Stimulated activated CD8-positive, alpha-beta memory T cell treated with anti-CD3 and anti-CD28 coated beads, Interleukin-2, amount 100 ng/mL, for 1 hour (primary cell): ENCODE measurements at places on chromosomes 5 and 9.
A peak's percentile ranks its signal among the peaks of the same experiment; 100 is the strongest.

DNA sequence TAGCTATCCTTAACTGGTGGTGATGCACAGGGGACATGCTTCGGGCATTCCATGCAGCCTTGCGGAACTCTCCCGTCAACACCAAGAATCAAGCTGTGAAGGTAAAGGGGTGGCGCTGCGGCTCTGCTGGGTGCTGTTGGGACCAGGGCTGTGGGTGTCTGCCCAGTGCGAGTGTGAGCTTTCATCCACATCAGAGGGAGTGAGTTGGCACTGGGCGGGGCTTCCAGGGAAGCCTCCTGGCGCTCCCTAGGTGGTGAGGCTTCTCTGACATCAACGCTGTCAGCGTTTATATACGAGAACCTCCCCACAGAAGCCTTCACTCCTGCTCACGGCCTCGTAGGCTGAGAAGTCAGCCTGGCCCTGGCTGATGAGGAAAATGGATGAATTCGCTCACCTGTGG lies 11.7 kb downstream of the ARPC5L start:
- DNase-seq: no peak

DNA sequence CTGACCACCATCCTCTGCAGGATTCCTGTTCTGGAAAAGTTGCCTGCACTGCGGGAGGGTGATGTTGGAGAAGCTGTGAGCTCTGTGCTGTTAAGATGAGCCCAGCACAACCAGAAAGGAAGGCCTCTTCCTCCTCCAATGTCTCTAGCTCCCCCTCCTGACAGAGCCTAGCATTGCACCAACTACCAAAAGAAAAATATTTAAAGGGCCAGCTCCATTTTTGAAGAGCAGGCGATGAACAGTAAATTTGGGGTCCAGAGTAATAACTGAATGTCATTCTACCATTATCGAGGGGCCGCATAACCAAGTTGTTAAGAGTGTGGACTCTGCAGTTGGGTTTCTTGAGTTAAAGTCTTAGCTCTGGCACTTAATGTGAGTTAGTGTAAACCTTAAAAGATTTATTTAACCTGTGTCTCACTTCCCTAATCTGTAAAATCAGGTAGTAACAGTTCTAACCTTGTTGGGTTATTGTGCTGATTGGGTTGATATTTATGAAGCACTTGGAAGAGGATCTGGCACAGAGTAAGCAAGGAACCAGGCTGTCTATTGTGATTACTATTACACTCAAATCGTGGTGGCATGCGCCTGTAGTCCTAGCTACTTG lies 3.9 kb downstream of the TEX53 start:
- peak; percentile 62 for DNase-seq

DNA sequence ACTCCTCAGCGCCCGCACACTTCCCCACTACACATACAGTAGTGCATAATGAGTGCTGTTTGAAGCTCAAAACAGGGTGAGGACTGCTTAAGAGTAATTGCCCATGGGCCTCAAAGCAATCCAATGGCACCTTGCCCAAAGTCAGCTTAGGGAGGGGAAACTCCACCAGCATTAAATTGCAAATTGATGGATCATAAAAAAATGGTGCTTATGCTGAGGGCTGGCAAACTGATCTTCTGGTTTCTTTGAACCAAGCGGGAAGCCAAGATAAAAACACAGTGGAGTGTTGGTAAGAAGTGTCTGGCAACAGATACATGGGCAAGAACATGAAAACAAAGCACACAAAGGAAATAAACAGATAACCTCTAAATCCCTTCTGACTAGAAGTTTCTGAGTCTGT lies 28.0 kb downstream of the TLE1 start:
- no peak for DNase-seq

DNA sequence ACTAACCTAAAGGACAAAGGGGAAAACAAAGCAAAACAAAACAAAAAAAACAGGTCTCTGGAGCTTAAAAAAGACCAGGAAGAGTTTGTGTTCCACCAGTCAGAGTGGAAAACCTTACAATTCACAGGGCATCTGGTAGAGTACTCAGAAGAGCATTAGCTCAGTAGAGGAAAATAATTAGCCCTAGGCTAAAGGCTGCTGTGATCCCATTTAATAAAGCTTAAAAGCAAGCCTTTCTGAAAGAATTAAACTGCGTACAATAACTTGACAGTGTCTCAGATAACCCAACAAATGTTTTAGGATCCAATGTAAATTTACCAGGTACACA lies 7.3 kb downstream of the ECM2 start:
- no peak for DNase-seq

DNA sequence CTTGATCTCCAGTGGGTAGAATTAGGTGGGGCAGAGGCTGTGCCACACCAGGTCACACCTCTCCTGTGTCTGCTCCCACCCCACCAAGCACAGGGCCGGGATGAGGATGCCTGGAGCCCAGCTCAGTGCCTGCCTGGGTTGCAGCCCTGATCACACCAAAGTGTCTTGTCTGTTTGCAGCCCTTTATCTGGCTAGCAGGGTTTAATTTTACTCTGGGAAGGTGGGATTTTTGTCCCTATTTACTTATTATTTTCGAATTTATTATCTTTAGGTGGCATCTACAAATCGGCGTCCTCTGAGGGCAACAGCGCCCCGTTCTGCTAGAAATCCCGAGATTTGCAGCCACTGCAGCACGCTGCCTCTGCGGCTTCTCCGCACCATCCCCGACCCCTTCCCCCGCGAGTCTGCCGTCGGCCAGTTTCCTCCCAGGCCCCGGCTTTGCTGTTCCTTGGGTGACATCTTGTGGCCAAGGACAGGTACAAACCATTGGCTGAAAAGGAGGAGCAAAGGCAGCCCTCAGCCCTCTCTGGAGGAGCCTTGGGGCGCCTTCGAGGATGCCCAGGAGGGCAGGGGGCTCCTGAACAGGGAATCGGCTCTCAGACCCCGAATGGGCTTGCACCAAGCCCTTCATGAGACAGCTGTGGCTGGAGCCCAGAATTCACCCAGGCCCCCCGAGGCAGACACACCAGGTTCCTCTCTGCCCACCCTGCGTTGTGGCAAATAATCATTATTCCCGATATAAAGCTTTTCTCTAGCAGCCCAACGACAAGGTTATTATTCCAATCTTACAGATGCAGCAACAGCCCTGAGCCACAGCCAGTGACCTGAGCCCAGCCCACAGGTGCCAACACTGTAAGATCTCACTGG lies 113.0 kb downstream of the GAPVD1 start:
- peak; percentile 4 for DNase-seq
